ENCODE measurements at places on chromosomes 6 and 20.

GRCh38 chr6:144259986-144260385 lies 25.1 kb upstream of the UTRN start:
- DNase-seq = no peak

- no peak for DNase-seq
Measured at GRCh38 chr6:141107591-141108160, 1025.0 kb upstream of the GJE1 start.

DNA sequence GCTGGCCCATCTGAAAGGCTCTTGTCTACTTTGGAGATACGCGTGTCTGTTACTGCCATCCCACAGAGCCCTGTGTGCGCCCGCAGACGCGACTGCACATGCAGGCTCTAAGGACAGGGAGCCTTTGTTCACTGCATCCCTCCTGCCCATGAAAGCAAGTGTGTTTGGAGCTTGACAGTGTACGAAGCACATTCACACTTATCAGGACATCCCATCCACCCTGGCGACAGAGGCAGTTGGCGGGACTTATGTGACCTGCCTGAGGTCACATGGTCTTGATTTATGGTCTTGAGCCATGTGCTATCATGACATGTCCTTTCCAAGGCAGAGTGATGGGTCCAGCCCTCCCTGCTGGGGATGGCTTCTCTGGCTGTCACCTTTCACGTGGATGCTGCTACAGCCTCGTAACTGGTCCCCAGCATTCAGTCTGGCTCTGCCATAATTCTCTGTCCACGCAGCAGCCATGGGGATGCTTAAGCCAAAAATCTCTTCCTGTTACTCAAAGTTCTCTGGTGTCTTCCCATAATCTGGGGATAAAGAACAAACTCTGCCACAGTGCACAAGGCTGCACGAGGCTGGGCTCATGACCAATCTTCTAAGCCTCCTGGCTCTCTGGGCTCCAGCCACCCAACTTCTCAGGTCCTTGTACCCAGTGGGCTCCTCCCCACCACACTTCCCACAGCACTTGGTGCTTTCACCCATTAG lies 36.3 kb upstream of the FAM83D start:
- no peak for DNase-seq

GRCh38 chr6:35780719-35781118 lies at the start of gene CLPSL1:
TSS of gene CLPSL1 (plus strand) at chr6:35781019. CDS start at chr6:35781111, 92 bp downstream.
- no peak for DNase-seq

DNA sequence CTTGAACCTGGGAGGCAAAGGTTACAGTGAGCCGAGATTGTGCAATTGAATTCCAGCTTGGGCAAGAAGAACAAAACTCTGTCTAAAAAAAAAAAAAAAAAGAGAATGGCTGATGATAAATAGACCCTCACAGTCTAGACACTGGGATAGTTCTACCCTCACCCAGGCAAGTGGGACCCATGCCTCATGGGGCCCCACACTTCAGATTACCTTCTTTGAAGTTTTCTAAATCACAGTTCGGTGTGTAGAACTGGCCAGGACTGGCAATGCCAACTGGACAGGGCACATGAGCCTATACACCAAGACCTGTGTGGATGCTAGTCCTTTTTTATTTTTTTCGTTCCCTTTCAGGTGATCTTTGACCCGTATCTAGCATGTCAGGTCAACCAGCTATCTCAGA lies 24.3 kb upstream of the VIP start:
- DNase-seq = no peak

DNA sequence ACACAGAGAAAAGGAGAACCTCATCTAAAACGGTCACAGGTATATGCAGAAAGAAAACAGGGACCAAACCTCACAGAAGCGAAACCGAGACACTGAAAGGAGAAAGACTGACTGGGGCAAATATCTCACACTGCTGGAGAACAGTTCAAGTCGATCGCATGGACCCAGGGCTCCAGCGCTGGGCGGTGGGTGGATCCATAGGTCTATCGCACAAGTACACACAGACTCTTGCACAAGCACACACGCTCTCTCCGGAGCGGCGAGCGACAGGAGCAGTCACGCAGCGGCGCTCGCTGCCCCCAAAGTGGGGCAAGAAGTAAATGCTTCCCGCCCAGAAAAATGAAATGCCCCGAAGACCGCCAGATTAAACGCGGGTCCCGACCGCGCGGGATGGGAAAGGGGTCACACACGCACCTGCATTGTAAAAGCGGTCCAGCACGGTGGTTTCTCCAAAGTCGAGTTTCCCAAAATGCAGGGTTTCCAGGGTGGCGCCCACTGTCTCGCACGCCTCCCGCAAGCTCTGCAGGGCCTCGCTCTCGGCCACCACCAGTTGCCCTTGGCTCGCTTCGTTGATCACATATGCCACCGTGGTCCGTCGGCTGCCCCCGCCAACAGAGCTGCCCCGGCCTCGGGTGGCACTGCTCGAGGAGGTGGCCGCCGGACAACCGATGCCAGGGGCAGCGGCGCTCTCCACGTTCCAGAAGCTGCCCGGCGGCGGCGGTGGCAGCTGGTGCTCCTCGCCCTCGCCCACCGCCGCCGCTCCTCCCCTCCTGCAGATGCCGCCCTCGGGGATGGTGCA lies 782 bp downstream of the MAP3K5 start:
- DNase-seq = no peak

- DNase-seq = no peak
Measured at GRCh38 chr6:55011034-55011433, 163.3 kb upstream of the HCRTR2 start.

Measured in retinal pigment epithelial cell (primary cell).